ENCODE measurements at places on chromosomes 6 and 20.
A peak's percentile ranks its signal among the peaks of the same experiment; 100 is the strongest.

- no peak for DNase-seq
These were observed 39.2 kb downstream of the PTCHD4 start for GRCh38 chr6:48071833-48072232.

- DNase-seq, result no peak
These were observed 34.8 kb upstream of the JAG1 start for GRCh38 chr20:10708351-10709185.

DNA sequence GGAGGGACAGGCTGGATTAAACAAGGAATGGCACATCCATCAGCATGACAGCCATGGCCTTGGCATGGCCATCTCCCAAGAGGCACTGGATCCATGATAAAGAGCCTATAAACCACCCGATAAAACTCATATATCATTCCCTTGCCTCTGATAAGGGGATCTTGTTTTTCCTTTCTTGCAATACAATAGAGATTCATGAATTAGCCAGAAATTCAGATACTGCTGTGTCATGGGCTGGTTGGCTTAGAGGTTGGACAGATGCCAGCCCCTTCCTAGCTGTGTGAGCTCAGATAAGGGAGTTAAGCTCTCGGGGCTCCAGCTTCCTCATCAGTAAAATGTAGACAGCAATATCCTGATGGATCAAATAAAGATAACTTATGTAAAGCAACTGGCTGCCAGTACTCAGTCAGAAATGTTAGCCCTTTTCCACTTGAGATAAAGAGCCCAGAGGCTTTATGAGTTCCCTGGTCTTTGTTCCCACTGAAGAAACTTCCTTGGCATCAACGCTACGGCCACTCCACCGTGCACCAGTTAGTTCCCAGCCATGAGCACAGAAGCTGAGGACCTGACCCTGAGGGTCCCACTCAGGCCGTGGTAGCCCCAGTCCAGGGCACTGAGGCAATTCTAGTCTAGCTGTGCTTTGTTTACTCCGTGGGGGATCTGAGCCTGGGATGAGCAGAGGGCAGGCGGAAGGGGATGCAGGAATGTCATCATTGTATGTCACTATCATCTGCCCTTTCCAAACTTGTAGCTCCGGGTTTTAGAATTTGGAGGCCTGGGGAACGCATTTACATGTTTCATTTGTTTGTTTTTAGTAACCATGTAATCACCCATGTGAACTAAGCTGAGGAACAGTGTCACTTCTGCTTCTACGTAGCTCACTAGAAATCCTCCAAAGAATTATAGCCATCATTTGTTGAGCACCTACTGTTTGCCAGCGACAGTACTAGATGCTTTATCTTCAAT lies 67.2 kb upstream of the TBC1D7 start:
- DNase-seq, result no peak

GRCh38 chr6:39980839-39981580 lies 46.7 kb upstream of the MOCS1 start:
- no peak for DNase-seq

GRCh38 chr6:36187446-36187845 lies 9.1 kb upstream of the BRPF3 start:
- no peak for DNase-seq

DNA sequence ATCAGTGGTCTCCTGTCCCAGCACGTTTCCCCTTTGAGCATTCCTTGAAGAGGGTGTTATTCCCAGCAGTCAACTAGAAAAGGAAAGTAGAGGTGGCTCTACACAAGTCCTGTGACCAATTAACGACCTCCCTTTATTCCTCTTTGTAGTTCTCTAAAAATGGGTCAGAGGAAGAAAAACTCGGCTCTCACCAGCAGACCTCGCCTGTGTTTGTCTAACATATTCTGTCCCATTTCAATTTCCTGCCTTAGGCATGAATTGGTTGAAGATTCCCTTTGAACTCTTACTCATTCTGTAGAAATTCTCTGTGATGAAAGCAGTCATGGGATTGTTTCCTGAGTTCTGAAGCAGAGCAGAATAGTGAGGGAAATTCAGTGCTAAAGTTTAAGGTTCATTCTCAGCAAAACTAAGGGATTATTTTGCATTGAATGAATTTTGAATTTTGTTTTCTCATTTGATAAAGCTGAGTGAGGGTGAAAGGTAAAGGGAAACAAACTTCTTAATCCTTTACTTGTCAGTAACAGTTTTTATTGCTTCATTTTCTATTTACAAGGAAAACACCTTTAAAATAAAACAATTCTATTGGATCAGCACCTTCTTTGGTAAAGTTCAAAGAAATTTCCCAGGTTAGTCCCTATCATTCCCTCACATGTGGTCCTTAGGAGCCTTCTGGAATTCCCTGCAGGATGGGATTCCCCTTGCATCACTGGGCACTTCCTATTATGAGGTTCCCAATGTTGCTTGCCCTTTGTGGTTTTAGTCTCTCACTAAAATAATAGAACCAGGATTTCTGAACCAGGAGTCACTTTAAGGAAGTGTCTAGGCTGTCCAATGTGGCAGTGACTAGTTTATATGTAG lies 105.8 kb downstream of the SLX4IP start:
- DNase-seq, result no peak

DNA sequence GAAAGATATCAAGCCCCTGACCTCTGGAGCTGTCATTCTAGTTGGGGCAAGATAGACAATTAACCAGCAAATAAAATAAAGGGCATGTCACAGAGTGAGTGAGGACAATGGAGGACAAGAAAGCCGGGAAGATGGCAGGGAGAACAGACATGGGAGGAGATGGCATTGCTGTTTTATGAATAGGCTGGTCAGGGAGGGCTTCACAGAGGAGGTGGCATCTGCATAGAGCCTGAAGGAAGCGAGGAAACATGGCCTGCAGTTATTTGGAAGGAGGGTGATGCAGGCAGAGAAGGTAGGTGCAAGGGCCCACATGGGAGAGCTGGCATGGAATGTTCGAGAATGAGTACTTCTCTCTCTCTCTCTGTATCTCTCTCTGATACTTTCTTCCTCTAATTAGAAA lies 63.7 kb downstream of the EFCAB8 start:
- peak; percentile 64 for DNase-seq

DNA sequence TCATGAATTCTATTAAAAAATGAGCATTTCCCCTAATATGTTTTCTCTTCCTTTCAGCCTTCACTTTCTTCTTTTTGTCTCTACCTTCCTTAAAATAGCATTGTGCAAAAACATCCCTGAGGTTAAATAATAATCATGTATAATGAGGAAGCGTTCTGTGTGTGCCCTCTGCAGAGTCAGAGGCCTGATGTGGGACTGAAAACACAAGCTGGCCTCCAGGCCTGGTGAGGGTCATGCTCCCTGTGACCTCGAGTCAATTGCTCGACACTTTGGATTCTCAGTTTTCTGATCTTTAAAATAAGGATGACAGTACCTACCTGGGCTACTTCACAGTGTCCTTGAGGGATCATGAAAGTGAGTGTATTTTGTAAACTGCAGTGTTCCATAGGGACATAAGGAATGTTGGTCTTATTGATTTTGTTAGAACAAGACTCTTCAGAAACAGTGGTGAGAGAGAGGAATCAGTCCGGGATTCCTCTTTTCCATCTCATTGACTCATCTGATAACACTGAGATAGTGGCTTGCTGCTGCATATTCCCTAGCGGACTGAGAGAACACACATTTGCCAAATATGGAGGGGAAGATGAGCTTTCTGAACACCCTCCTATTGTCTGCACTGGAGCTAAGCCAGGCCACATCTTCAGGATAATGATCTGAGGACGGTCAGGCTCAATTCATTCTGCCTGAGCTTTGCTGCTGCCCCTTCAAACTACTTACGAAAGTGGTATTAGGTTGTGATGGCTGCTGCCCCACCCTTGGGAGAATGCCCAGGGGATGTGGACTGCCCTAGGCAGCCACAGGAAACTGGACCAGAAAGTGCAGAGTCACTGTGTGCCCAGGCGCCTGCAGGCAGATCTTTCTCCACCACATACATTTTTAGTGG lies 39.6 kb upstream of the PDE7B start:
- DNase-seq, result no peak

DNA sequence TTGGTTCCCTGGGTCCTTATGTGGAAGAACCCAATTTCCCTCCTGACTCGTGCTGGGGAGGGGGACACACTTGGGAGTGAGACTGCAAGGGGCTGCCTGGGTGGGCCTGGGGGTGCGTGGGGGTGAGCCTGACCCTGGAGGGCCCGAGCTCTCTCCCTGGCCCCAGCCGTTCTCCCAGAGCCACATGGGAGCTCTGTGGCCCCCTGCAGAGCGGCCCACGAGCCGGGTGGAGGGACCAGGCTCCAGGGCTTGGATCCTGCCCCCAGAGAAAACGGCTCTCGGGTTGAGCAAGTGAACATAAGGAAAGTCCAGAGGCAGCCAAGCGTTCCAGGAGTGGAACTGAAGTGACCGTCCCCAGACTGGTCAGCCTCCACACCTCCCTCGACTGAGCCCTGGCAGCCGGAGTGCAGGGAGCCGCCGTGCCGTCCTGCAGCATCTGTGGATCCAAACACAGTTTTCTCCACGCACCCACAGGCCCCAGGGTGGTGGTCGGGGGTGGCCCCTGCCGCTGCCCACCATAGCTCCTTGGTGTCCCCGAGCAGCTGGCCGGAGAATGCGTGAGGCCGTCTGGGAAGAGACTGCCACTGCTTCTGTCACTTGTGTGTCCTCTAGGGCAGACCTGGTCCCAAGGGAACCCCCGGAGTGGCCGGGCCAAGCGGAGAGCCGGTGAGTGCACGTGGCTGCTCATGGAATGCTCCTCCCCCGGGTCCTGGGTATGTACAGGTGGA lies 10.6 kb downstream of the COL9A3 start:
- DNase-seq, result no peak

GRCh38 chr6:122753000-122753687 lies 26.4 kb upstream of the FABP7 start:
- no peak for DNase-seq

DNA sequence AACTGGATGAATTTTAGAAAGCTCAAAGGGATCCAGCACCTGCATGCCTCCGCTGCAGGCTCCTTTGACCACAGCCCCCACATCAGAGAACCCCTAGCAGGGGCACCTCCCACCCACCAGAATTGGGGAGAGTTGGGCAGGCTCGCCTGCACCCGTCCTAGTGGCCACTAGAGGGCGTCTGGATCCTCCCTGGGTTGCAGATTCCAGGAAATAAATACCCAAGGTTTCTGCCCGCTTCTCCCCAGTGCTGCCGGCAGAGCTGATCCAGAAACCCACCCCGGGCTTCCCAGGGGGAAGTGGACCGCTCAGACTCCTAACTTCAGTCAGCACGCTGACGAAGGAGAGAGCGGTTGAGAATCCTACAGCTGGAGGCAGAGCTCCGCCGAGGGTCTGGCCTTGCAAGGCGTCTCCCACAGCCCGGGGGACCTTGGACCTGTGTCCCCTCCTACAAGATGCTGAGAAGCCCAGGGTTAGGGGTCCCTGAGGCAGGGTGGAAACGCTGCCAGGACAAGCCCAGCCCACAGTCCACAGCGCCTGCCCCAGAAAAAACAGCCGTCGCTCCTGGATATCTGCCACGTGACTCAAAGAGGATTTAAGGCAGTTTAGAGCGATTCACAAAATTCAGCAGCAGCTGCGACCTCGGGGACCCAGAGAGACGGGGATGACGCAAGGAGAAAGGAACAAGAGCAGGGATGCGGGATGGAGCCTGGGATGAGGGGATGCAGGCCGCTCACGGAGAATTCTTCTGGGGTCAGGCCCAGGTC lies 32.6 kb upstream of the PHACTR3 start:
- no peak for DNase-seq

DNA sequence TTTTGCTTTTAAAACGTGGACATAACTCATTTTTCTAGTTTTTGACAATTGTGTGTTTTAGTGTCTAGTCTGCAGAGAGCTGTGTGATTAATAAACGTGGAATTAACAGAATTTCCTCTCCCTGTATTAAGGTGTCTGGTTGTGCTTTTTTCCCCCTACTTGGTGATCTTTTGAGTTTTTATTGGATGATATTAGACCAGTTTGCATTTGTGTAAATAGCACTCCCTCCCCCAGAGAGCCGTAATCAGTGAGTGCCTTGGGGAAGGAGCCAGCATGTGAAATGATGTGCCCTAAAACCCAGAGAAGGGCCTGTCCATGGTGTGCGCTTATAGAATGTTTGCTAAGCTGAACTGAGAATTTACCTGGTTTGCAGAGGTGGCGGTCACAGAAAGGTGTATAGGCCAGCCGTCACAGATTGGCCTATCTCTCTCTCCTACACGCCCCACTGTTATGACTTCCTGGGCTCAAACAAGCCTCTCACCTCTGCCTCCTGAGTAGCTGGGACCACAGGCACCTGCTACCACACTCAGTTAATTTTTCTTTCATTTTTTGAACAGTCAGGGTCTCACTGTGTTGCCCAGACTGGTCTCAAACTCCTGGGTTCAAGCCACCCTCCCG lies 42.4 kb downstream of the ALDH5A1 start:
- DNase-seq, result no peak

- DNase-seq, result no peak
These were observed 815 bp downstream of the SPATA2 start for GRCh38 chr20:49914310-49915117.

DNA sequence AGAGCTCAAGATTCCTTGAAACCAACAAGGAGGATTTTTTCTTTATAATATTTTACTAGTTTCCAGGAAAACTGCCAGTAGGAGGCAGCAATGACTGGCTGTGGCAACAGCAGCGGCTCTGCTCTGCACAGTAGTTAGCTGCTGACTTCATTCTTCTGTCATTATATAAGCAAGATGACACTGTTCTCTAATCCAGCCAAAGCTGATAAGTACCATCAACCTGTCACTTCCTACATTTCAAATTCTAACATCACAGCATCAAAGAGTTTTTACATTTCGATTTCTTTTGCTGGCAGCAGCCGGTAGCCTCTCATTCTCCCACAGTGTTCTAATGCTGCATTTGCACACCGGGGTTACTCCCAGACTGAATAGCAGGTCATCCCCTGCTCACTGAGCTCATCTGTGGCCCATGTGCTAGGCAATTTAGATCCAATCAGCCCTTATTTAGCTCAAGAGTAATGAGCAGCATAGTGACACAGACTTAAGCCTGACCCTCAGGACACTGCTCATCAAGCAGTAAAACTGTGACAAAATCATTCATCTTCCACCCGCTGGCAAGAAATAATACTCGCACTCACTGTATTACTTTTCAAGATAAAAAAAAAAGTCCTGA lies 67.8 kb downstream of the MMS22L start:
- DNase-seq, result no peak

GRCh38 chr20:47143657-47144056 lies 212.8 kb downstream of the ZMYND8 start:
- DNase-seq, result no peak

- no peak for DNase-seq
These were observed 88.3 kb upstream of the HTR1E start for GRCh38 chr6:86848986-86849385.

- no peak for DNase-seq
These were observed 99.7 kb upstream of the STMND1 start for GRCh38 chr6:17002123-17002522.

GRCh38 chr6:150243620-150244314 lies 100.9 kb downstream of the PPP1R14C start:
- no peak for DNase-seq

GRCh38 chr6:63440057-63440456 lies 120.3 kb upstream of the LGSN start:
- DNase-seq, result no peak

- DNase-seq, result no peak
These were observed 170.6 kb downstream of the IBTK start for GRCh38 chr6:82076916-82077315.

Measured in vagina (tissue), 2 donors.